ENCODE measurements at places on chromosomes 2 and 18.

GRCh38 chr2:227366769-227367426, 12.2 kb downstream of the TM4SF20 start:
- H3K36me3 ChIP-seq = peaks cover 5% of the 10 kb centered on the region
- no peak for DNase-seq
- no peaks in the 10 kb centered on the region for H3K27me3 ChIP-seq
- no peak overlapping the region for H3K4me3 ChIP-seq

DNA sequence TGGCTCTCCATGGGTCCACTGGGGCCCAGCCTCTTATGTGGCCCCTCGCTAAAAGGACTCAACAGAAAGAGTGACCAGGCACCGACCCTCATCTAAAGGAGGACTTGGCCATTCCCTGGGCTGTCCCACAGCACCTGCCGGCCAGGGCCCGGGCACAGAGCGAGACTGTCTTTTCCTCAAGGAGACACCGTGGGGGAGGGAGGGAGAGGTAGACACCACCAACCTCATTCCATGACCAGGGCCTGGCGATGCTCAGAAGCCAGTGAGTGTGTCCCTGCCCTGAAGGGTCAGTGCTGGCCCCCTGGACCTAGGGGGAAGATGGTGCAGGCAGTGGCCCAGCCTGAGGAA, 39.8 kb upstream of the ALPP start:
- peak overlapping the region; percentile 82 for H3K27ac ChIP-seq
- H3K4me1 ChIP-seq = peaks cover 7% of the 10 kb centered on the region
- no peak overlapping the region for H3K4me3 ChIP-seq
- H3K27me3 ChIP-seq = no peaks in the 10 kb centered on the region
- no peaks in the 10 kb centered on the region for H3K36me3 ChIP-seq

GRCh38 chr18:22974001-22974400, 40.9 kb downstream of the RBBP8 start:
- no peak overlapping the region for H3K27ac ChIP-seq
- H3K4me3 ChIP-seq = no peak overlapping the region
- H3K4me1 ChIP-seq = peaks cover 22% of the 10 kb centered on the region
- peaks cover 25% of the 10 kb centered on the region for H3K36me3 ChIP-seq

DNA sequence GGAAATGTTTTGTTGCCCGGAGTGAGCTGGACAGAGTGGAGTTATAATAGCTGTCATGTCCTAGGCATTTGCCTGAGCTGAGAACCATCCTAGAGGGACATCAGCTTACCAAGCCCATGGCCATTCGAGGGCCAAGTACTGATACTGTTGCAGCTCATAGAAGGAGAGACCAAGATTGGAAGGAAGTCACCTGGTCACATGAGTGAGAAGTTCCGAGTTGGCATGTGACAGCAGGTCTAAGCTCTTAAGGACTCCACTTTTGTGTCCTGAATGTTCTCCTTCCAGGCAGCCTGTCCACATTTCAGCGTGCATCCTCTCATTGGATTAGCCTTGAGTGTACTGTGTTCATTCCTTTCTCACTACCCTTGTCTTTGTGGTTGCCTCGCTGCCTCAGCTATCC, 4.4 kb downstream of the FHOD3 start:
- H3K36me3 ChIP-seq = no peaks in the 10 kb centered on the region
- H3K27me3 ChIP-seq = no peaks in the 10 kb centered on the region
- no peak overlapping the region for H3K4me3 ChIP-seq

DNA sequence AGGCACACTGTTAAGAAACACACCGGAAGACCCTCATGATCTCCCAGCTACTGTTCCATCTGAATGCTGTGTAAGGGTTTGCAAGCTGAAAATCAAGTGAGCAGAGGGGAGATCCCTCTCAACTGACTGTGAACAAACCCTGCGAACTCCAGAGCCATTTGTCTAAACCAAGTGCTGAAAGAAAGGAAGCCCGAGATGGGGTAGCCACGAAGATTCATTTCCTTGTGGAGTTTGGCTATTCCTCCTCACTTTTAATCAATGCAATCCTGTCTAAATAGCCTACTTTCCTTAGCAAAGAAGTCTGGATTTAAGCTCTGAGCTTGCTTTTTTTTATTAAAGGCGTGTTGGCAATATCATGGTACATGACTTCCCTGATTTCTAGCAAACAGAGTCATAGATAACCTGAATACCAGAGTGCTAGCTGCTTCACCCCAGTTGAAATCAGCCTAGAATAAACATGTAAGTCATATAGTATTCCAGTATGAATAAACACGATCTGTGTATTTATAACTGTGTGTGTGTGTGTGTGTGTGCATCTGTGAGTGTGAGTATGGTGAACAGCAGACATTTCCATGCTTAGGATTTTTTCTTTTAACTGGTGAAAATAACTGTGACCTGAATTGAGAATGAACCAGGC, 365.2 kb downstream of the ZNF521 start:
- H3K27me3 ChIP-seq = no peaks in the 10 kb centered on the region
- H3K36me3 ChIP-seq = no peaks in the 10 kb centered on the region
- no peak for DNase-seq
- H3K4me3 ChIP-seq = peak overlapping the region; percentile 68
- peak overlapping the region; percentile 97 for H3K27ac ChIP-seq
- H3K4me1 ChIP-seq = peaks cover 62% of the 10 kb centered on the region

DNA sequence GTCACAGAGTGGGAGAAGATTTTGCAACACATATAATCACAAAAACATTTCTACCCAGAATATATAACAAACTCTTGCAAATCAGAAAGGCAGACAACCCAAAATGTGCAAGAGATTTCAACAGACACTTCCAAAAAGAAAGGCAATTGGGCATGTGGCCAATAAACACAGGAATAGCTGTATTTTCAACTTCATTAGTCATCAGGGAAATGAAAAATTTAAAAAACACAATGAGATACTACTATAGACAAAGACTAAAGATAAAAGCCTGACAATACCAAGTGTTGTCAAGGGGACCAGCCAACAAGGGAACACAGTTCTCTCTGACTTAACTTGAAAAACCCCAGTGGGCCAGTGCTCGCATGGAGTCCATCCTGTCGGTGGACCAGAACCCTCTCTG, 40.5 kb downstream of the MTHFD2 start:
- H3K36me3 ChIP-seq = no peaks in the 10 kb centered on the region
- H3K4me1 ChIP-seq = no peaks in the 10 kb centered on the region
- no peak overlapping the region for H3K4me3 ChIP-seq
- DNase-seq = no peak

DNA sequence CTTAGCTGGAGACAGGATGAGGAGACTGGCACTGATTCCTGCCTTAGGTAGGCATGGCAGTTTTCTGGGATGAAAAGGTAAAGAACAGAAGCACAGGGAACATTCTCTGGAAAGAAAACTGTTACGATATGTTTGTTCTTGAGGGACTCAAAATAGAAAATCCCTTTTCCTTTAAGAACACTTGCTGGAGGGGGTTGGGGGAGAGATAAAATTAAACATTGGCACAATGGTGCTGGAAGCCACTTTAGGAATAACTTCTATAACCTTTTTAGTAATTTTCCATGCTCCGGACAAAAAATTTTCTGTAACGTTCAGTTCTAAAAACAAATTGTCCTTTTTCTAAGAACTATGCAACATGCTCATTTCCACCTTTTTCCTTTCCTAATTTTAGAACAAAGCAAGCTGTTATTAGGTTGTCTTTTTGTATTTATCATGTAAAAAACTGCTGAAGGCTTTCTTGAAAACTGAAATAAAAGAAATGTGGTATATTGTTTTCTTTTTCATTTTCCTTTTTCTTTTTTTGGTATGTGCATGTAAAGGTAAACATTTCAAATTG, 343.8 kb downstream of the EPHA4 start:
- no peaks in the 10 kb centered on the region for H3K36me3 ChIP-seq
- H3K4me1 ChIP-seq = no peaks in the 10 kb centered on the region
- H3K27me3 ChIP-seq = no peaks in the 10 kb centered on the region
- H3K4me3 ChIP-seq = no peak overlapping the region
- DNase-seq = no peak

GRCh38 chr2:29260142-29260772, 145.0 kb downstream of the CLIP4 start:
- peaks cover 19% of the 10 kb centered on the region for H3K4me1 ChIP-seq
- no peak overlapping the region for H3K27ac ChIP-seq
- no peaks in the 10 kb centered on the region for H3K27me3 ChIP-seq
- no peaks in the 10 kb centered on the region for H3K36me3 ChIP-seq
- H3K4me3 ChIP-seq = no peak overlapping the region

- no peak for DNase-seq
- H3K36me3 ChIP-seq = no peaks in the 10 kb centered on the region
- H3K27ac ChIP-seq = no peak overlapping the region
- H3K27me3 ChIP-seq = no peaks in the 10 kb centered on the region
These were observed 49.6 kb downstream of the SPIRE1 start for GRCh38 chr18:12608301-12608700.

- no peaks in the 10 kb centered on the region for H3K27me3 ChIP-seq
- H3K27ac ChIP-seq = no peak overlapping the region
- no peaks in the 10 kb centered on the region for H3K36me3 ChIP-seq
- no peak overlapping the region for H3K4me3 ChIP-seq
- H3K4me1 ChIP-seq = peaks cover 7% of the 10 kb centered on the region
These were observed 85.7 kb downstream of the SEPTIN10 start for GRCh38 chr2:109527846-109528705.

DNA sequence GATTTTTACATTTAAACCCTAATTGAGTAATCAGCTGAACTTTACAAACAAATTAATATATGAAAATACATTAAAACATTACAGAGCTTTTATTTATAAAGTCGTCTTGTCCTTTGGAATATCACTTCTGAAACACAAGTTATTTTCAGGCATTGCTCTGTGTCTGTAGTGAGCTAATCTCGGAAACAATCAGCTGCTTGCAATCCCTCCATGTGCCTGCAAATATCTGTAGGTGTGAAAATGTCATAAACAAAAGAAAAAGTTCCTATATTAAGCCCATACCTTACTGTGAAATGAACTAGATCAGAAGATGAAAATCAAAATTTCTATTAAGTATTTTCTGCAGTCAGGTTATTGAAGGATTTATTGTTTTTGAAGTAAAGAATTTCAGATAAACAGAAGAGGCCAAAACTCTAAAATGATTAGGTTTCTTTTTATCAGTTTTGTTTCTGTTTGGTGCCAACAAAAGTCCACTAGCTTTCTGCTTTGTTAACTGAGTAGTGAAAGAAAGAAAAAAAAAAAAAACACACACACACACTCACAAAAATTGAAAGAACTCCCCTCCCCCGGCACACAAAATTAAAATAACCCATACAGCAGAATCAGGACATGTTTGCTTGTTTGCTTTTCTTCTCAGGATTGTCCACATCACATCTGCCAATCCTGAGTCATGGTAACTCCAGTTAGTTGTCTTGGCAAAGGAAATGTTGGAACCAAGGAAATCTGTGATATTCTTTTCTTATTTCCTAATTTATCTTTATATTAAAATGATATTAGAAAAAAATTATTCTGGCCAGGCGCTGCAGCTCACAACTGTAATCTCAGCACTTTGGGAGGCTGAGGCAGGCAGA, 627.0 kb upstream of the SLC39A10 start:
- no peak for DNase-seq
- H3K27ac ChIP-seq = peak overlapping the region; percentile 57
- H3K36me3 ChIP-seq = no peaks in the 10 kb centered on the region
- no peaks in the 10 kb centered on the region for H3K4me1 ChIP-seq

GRCh38 chr2:19369341-19369955, 11.0 kb upstream of the OSR1 start:
- H3K4me1 ChIP-seq = no peaks in the 10 kb centered on the region
- DNase-seq = no peak
- no peaks in the 10 kb centered on the region for H3K36me3 ChIP-seq
- no peak overlapping the region for H3K27ac ChIP-seq
- peaks cover 81% of the 10 kb centered on the region for H3K27me3 ChIP-seq

DNA sequence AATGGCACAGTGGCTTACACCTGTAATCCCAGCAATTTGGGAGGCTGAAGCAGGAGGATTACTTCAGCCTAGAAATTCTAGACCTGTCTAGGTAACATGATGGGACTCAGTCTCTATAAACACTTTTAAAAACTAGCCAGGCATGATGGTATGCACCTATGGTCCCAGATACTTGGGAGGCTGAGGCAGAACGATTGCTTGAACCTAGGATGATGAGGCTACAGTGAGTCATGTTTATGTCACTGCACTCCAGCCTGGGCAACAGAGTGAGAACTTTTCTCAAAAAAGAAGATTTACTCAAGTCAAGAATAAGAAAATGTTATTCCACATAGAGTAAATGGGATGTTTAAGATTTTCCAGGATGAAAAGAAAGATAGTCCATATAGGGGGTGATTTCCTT, 158.6 kb downstream of the HNMT start:
- H3K27me3 ChIP-seq = no peaks in the 10 kb centered on the region
- H3K4me3 ChIP-seq = no peak overlapping the region
- peaks cover 5% of the 10 kb centered on the region for H3K4me1 ChIP-seq
- H3K27ac ChIP-seq = no peak overlapping the region

DNA sequence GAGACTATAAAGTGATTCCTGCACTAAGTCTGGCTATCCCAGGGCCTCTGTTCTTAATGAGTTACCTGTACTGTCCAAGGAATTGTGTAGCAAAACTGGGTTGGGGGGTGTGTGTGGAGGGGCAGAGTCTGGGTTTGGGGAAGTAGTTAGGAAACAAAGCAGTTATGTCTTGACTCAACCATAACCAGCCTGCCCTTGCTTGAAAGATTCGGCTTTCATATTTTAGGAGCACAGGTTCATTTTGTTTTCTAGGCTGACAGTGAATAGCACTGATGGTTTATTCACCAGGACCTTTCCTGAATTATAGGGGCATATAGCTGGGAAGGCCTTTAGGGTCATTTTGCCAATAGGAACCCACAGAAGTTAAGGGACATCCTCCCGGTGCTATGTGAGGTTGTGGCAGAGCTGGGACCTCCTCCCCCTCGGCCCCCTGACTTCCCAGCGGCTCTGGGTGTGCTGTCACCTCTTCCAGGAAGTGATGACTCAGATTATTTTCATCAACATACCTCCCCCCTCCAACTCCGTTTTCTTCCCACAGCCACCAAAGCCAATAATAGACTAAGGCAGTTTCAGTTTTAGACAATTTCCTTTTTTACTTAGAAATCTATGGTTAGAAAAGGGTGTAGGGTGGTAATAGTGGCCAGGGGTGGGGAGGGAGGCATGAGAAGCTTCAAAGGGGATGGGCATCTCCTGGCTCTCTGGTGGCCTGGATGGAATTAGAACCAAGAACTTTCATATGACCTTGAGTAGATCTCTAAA, 44.8 kb downstream of the SETBP1 start:
- H3K27ac ChIP-seq = no peak overlapping the region
- H3K4me1 ChIP-seq = peaks cover 88% of the 10 kb centered on the region
- peaks cover under 1% of the 10 kb centered on the region for H3K36me3 ChIP-seq
- DNase-seq = no peak
- peak overlapping the region; percentile 49 for H3K4me3 ChIP-seq
